ENCODE measurements at places on chromosomes 6 and 20.

DNA sequence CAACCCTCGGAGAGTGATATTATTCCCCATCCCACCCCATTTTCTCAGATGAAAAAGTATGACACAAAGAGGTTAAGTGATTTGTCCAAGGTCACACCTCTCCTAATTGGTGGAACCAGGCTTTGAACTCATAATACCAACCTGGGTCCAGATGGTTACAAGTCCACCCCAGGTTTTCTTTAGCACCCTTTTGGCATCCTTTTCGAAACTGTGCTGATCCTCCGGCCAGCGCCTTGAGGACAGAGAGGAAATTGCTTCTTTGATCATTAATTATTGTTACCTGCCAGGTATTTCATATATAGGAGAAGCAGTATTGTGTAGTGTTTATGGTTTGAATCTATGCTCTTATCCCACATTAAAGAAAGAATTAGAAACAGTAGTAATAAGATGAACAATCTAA lies 29.3 kb upstream of the PDYN start:
- no peak for DNase-seq

DNA sequence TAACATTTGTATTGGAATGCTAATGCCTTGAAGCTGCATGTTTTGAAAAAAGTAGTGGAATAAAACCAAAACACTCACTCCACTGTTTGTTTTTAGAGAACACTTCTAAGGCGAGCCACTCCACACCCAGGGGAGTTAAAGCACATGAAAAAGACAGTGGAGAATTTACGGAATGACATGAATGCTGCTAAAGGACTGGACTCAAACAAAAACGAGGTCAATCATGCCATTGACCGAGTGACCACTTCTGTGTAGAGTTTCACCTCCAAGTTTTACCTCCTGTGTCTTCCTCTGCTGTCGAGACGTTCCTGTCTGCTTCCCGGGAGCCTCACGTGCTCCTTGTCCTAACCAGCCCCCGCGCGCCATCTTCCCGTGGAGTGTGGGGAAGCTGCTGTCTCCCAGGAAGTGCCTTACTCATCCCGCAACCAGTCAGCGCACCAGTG lies 127.8 kb downstream of the LRRC1 start:
- no peak for DNase-seq

- DNase-seq: no peak
These were observed 2.5 kb downstream of the TRIM10 start for GRCh38 chr6:30158475-30159040.

GRCh38 chr6:165298402-165298801 lies 11.0 kb downstream of the C6orf118 start:
- DNase-seq: no peak

DNA sequence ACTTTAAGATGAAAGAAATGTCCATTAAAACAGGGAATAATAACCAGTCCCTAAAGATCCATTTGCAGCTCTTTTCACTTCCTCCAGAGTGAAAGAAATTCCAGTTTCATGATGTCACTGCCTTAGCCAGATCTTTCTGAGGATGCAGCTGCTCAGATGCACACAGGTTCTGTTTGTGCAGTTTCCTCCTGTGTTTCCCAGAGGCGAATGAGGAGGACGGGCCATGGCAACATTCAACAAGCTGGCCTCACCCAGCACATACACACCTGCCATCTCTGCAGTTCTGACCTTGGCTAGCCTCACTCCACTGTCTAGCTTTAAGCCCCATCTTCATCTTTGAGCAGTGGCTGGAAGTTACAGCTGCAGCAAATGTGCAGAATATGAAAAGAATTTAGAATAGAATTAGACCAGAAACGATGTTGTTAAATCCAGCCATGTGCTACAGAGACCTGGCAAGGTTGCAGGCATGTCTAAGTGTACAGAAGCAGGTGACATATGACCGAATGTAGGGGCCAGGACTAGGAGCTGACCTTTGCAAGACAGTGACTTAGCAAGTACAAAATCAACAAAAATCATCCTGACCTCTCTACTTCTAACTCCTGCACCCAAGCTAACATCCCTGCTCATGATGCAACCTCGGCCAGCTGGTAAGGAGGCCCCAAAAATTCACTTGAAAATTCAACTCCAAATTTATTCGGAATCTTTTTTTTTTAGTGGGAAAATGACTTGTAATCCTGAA lies 35.0 kb downstream of the FAM50B start:
- peak; percentile 8 for DNase-seq

- DNase-seq: no peak
These were observed 2.2 kb upstream of the OLIG3 start for GRCh38 chr6:137496368-137496767.
